ENCODE measurements at places on chromosomes 1 and 21. TPM values are rescaled to one million over a fixed set of nuclear protein-coding genes. Genes with fewer than 3 reads are reported as not detected.

- DNase-seq, result no peak
Observed at GRCh38 chr21:32282992-32283391, 4.1 kb upstream of the MIS18A start.

GRCh38 chr1:1360506-1361169 lies 2.3 kb upstream of the MXRA8 start:
- peak; percentile 80 for DNase-seq

The ZP4 gene
- polyA plus RNA-seq, result not detected

The PLEKHG5 gene
- polyA plus RNA-seq, result 9.9 TPM

The SCCPDH gene
- 24.3 TPM for polyA plus RNA-seq

Measured in right cardiac atrium (tissue), 5 donors.